ENCODE measurements at places on chromosomes 7 and 10.

GRCh38 chr7:103710247-103710646, 264.2 kb upstream of the SLC26A5 start:
- no peak for DNase-seq

GRCh38 chr7:95843286-95843685, 70.9 kb downstream of the DYNC1I1 start:
- no peak for DNase-seq

DNA sequence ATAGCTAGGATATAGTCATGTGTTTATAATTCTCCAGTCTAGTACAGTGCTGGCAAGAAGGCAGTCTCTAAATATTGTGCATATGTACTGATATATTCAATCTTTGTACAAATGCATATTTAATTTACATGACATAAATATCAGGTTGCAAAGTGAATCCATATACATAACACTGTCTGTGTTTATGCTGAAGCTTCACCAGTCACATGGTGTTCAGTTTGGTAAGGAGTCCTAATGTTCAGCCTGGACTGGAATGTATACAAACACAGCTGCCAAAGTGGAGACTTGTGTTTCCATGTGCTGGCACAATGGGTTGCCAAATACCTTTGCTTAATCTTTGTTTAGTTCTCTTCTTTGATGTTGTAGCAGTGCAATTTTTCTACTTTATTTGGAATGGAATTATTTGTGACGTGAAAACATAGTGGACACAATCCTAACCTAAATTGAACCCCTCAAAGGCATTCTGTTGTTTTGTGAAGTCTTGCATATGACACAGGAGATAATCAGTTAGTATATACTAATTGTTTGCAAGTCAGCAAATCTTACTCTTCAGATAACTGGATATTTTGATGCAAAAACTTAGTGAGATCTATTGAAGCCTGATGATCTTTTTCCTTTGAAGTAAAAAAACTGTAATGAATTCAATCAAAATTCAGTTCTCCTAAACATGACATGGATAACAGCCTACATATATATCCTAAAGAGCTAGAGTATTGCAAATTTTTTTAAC, 17.3 kb upstream of the ARL4A start:
- no peak for DNase-seq

- DNase-seq: no peak
Observed at GRCh38 chr7:128003167-128003566, 28.1 kb downstream of the LRRC4 start.

- DNase-seq: no peak
Observed at GRCh38 chr10:44325596-44326307, 59.1 kb downstream of the CXCL12 start.

DNA sequence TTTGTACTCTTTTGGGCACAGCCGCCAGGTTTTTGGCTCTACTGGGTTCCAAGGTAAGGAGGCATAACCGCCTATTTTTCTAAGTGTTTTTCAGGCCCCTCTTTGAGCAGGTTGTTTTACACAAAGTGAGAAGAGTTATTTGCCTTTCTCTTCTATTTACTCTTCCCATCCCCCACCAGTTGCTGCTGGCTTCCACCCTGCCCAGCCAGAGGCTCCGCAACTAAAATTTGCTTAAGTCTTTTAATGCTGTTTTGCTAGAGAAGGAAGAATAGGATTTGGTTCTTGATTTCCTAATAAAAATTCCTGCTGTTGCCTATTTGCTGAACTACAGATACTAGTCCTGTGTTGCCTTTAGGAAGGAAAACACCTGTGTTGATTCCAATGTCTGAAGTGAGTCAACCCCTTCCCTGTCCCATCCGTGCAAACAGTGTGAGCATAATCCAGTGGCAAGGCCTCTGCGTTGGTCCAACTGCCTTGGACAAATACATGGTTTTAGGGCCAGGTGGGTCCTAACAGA, 1.9 kb downstream of the PLA2G12B start:
- no peak for DNase-seq

DNA sequence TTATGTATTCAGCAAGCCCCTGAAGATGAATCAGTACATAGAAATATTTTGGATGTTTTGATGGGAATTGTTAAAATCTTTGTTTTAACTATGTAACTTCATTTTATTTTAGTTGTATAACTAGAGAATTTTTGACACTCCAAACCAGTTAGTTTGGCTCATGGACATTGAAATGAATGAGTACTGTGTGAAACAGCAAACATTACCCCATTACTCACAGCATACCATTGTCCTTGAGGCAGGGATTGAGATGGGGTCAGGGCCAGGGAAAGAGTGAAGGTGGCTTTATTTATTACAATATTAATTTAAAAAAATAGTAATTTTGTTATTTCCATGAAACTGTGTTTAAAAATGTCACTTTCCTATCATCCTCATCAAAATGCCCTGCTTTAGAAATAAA, 4.8 kb upstream of the BMPER start:
- DNase-seq: no peak

DNA sequence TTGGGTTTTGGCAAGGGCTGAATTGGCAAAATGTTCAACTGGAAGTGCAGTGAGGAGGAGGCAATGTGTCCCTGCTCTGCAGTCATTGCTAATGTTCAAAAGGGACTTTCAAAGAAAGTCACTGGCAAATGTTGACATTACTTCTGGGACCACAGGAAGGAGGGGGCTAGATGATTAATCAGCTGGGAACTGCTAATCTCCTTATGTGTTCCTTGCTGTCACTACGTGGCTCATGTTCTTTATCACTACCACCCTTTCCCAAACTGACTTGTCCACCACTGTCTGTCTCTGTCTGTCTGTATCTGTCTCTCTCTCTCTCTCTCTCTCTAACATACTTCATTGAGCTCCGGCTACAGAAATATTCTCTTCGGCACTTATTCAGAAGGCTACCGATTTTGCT, 86.9 kb upstream of the MTPN start:
- DNase-seq: no peak

- peak; percentile 69 for DNase-seq
Observed at GRCh38 chr10:46541017-46541661, 15.3 kb downstream of the GPRIN2 start.

DNA sequence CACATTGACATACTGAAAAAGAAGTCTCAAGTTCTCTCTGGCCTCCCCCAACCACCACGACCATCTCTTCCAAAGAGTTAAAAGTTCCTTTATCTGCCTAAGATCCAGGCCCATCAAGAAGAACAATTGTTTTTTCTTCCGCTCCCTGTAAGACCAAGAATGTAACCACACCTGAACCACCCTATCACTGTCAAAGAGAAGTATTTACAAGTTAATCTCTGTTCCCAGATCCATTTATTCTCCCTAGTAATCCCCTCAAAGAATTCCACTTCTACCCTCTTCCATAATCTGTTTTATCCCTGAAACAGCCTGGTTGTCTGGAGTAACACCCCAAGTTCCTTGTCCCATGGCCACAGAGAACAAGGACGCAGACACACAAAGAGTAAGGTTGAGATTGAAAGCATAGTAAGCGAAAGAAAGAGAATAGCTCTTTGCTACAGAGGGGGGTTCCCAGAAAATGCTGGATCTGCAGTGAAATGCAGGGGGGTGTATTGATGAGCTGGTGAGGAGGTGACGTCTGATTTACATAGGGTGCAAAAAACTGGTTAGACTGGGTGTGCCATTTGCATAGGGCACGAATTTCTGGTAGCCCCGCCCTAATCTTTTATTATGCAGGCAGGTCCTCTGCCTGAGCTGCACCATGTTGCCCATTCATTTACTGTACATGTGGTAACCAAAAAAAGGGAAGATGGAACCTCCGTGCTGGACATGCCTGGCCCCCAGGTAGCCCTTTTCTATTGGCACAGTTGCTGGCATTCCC, 122.0 kb downstream of the SKIDA1 start:
- no peak for DNase-seq

DNA sequence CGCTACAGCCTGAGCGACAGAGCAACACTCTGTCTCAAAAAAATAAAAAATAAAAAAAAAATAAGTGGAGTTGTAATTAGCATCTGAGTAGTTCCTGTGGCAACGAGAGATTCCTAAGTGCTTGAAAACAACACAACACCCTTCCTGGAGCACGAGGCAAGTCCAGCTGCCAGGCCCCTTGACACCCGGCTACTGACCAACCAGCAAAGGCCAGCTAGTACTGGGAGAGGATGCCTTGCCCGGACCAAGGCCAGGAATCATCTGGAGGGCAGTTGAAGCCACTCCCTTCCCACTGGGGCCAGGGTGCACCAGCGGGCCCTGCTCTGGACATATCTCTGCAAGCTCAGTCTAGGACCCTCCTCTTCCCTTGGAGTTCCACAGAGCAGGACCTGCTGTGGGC, 536 bp downstream of the C10orf105 start:
- DNase-seq: no peak

DNA sequence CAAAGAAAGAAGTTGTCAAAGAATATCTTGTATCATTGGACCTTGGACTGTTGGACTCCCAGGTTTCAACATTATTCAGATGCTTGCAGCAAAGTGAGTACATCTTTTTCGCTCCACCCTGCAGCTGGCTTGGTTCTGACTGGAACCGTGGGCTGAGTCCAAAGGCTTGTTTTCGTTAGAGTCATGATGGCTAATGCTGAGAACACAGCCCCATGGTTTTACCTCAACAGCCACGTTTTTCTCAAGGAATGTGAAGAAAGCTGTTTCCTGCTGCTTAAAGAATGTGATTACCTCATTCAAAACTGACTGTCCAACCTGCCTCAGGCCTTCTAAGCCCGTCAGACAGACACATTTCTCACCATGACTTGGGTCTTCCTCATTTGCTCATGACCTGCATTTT, 69.5 kb downstream of the STEAP1B start:
- DNase-seq: no peak

GRCh38 chr7:52925332-52925731, 110.1 kb upstream of the POM121L12 start:
- DNase-seq: no peak

- no peak for DNase-seq
Observed at GRCh38 chr10:112622786-112623185, 175.8 kb downstream of the VTI1A start.

- no peak for DNase-seq
Observed at GRCh38 chr10:86862373-86862772, 95.0 kb downstream of the MMRN2 start.

DNA sequence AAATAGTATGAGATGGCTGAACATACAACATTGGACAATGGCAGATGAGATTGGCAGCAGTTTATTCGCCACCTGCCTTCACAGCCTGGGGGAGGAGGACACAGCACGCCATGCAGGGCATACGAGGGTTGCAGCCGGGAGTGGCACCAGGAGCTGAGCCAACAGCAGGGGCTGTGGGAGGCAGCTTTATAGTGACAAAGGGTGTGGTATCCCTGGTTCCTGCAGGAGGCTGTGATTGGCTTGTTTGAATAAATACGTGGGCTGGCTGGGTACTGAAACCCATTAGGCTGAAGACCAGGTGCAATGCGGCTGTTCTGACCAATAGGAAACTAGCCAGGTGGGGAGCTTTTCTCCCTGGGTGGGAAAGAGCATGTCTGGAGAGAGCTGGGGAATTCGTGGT, 68.9 kb upstream of the LEP start:
- DNase-seq: no peak

DNA sequence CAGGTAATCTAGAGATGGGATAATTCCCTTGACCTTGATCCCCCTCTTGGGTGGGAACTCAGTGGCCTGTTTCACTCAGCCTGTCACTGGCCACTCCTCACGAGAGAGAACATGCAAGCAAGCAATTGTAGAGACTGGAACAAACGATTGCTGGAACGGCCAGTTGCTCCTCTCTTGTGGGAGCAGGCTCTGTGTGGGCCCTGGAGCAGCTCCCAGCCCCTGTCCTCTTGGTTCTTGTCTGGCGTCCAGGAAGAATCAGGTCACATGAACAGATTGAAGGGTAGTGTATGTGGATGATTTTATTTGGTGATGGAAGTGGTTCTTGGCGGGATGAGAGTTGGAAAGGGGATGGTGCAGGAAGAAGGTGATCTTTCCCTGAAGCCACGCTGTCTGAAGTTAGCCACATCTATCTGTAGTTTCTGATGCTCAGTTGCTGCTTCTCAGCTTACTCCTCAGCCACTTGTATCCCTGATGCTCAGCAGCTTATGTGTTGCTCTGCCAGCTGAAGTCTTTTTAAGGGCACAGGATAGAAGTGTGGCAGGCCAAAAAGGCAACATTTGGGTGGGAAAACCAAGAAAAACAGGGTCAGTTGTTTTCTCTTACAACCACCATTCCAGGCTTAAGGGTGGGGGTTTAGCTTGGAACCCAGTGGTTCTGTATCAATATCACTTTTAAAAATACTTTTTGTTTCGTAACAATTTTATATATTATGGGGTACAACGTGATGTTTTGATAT, 15.9 kb downstream of the RNF133 start:
- DNase-seq: no peak

- no peak for DNase-seq
Observed at GRCh38 chr7:22292531-22292930, 64.4 kb downstream of the RAPGEF5 start.

DNA sequence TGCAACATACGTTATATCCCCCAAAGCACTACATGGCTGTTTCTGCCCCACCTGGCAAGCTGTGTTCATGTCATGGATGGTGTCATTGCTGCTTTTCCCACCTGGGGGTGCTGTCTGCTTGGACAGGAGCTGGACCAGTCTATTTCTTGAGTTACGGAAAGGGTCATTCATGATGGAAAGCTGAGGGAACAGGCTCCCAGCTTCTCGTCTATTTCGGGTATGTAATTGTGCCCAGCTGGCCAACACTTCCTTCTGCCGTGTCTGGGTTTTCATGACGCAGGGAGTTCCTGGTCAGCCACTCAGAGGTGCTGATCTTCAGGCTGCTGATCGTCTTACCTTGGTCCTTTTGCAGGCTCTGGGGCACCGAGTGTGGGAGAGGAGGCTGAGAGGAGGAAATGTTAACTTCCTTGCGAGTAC, 8.6 kb downstream of the BTBD16 start:
- DNase-seq: peak; percentile 38

Measured in K562 (cell line).